ENCODE measurements at places on chromosomes 12 and 14.

- no peak for DNase-seq
Observed at GRCh38 chr12:57044468-57044867, 5.5 kb downstream of the MYO1A start.

DNA sequence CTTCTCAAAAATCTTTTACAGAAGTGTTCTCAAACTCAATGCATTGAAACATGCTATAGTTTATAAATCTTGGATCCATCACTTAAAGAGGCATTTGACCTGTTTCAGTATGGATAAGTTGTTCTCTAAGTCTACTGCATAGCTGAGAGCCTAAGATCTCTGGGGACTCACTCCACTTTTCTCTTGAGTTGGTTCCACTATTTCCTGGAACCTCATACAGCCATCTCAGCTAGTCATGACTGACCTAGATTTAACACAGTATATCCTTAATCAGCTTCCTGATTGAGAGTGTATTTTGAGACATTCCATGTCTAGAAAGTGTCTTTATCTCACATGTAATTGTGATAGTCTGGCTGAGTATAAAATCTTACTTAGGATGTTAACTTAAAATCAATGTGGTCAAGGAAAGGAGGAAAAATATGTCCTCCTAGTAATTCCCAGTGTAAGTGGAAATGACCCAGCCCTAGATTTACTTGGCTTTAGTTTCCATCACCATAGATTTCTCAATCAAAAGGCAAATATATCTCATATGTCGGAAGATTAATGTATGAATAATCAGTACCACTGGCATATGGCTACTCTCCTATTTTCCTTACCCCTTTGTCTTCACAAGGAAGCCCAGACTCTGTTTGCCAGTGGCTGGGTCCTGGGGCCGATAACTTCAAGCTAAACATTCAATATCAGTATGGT, 61.9 kb downstream of the KICS2 start:
- no peak for DNase-seq

GRCh38 chr12:107541001-107541705, 144.4 kb upstream of the PWP1 start:
- DNase-seq: no peak

- no peak for DNase-seq
Observed at GRCh38 chr12:131357185-131357747, 353.6 kb upstream of the SFSWAP start.

DNA sequence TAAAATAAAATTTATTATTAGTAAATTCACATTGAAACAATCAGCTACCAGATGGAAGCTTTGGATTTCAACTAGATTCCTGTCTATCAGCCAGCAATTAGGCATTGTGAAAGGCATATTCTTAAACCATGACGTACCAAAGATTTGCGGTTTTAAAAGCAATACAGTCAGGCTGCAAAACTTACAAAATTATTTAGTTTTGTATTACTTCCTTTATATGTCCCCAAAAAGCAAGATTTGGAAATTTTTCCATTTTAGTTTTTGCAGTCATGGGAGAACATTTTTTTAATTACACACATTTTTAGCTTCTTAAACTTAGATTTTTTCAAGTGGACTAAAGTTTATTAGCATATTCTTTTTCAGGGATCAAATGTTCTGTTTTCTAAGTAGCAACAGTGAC, 225.0 kb upstream of the KITLG start:
- peak; percentile 53 for DNase-seq

- DNase-seq: no peak
Observed at GRCh38 chr12:93006471-93007208, 77.5 kb upstream of the EEA1 start.

DNA sequence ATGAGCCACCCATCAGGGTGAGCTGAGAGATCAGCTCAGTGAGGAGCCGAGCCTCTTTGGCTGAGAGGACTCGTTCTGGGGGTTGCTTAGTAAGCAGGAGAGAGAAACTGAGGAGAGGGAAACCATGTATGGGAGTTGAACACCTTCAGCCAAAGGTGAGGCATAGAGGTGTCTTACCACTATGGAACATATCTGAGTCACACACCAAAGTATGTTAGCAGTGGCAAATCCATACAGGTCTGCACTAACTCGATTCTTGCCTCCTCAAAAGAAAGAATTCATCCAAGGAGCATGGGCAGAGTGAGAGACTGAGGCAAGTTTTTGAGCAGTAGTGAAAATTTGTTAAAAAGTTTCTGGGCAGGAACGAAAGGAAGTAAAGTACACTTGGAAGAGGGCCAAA, 46.7 kb upstream of the RNU6-8 start:
- DNase-seq: no peak

- DNase-seq: no peak
Observed at GRCh38 chr14:75977582-75977943, 4.2 kb downstream of the TGFB3 start.

GRCh38 chr14:55085060-55085660, 33.7 kb downstream of the MAPK1IP1L start:
- no peak for DNase-seq

DNA sequence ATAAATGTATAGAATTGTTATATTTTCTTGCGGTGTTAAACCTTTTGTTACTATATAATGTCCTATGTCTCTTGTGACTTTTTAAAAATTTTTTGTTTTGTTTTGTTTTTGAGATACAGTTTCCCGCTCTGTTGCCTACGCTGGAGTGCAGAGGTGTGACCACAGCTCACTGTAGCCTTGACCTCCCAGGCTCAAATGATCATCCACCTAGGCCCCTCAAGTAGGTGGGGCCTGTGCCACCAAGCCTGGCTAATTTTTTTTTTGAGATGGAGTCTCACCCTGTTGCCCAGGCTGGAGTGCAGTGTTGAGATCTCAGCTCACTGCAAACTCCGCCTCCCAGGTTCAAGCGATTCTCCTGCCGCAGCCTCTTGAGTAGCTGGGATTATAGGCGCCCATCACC, 26.5 kb upstream of the RCOR1 start:
- no peak for DNase-seq

- DNase-seq: no peak
Observed at GRCh38 chr12:28114488-28114887, 75.8 kb upstream of the CCDC91 start.

- DNase-seq: no peak
Observed at GRCh38 chr14:74963705-74964271, 8.4 kb upstream of the PGF start.

DNA sequence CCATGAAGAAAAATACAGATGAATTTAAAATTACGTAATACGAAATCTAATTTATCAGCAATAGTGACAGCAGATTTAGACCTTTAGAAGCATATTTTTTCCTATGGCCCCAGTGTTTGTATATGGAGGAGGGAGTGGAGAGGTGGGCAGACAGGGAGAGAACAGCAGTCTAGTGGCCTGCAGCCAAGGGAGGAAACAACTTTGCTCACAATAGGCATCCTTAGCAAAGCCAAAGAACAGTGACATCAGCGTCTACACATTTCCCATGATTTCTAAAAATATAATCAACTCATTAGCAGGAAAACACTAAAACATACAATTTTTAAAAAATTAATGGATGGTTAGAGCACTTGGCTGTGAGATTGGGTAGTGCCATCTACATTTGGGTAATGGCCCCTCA, 622.6 kb upstream of the ATP2B1 start:
- DNase-seq: no peak

- DNase-seq: peak; percentile 25
Observed at GRCh38 chr12:72141381-72141780, 130.8 kb upstream of the TRHDE start.

DNA sequence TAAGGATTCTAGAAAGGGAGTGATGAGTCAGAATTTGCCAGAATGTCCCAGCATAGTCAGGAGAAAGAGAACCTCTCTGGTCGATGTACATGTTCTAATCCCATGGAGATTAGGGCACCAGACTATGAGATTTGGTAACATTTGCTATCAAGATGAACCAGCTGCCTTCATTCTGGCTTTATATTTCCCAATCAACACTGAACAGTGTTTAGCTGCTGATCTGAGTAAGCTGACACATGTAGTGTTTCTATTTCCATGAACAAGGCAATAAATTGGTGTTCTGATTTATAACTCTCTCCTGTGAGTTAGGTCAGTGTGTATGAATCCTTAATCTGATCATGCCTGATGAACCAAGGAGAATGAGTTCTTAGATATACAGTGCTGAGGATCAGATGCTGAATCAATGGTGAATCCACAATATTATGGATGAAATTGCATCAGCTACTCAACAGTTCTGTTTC, 158.0 kb upstream of the AMIGO2 start:
- no peak for DNase-seq

- no peak for DNase-seq
Observed at GRCh38 chr14:22715186-22715812, 51.2 kb upstream of the OXA1L start.

DNA sequence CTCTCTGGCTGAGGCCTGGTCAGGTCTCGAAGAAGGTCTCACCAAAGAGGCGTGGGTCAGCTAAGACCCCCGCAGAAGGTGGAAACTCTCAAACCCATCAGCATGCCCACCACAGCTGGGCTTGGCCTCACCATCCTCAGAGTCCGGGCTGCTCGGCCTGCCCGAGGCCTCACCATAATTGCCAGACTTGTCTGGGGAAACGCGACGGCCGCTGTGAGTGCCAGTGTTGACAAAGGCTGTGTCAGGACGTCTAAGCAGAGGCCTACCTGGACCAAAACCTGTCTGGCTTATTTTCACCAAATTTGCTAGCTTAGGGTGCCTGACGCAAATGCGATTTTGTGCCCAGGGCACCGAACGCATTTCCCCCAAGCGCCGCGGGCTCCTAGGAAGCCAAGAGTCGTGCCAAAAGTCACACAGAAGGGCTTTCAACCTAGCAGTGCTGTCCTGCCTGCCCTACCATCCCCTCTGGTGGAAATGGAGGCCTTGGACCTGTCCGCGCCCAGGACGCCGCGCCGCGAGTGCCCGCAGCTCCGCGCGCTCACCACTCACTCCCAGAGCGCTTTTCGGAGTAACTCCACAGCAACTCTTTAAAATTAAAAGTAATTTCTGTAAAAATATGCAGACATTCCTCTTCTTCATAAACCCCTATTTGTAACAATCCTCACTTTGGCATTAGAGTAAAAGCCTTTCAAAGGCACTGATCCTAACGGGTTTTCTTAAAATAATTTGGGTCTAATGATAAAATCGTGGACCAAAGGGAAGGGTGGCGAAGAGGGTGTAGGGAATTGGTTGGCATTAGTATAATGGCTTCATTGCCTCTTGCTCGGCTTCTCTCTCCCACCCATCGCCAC, 1.2 kb upstream of the ALX1 start:
- no peak for DNase-seq

DNA sequence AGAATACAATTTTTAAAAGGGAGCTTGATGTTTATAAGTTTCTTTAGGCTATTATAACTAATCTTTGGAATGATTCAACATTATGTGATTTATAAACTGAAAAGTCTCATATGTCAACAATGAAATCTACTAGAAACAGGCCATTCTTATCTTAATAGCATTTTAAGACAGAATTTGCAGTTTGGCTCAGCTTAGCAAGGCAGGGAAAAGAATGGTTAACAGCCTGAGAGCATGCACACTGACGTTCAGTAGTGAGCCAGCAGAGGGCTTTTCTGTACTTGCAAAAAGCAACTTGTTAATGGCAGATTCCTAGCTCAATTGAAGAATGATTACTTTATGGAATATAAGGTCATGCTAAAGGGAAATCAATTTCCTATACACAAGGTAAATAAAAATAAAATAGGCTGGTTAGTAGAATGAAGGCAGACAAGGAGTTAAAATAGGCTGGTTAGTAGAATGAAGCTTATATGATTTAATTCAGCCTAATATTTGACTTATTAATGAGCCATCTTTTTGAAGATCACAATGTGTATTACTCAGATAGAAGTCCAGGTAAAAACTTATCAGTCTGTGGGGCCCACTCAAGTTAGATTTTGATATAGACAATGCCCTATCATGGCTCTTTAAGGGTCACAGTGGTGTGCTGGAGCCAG, 95.9 kb downstream of the OTOGL start:
- DNase-seq: peak; percentile 68

- DNase-seq: no peak
Observed at GRCh38 chr14:22579236-22579635, 9.8 kb downstream of the DAD1 start.

Measured in fibroblast of skin of back (primary cell).